ENCODE measurements at places on chromosomes 7 and 10.

- no peak for DNase-seq
Observed at GRCh38 chr7:142654398-142654797, 94.9 kb upstream of the PRSS1 start.

- no peak for DNase-seq
Observed at GRCh38 chr10:118958984-118959925, 70.3 kb upstream of the NANOS1 start.

DNA sequence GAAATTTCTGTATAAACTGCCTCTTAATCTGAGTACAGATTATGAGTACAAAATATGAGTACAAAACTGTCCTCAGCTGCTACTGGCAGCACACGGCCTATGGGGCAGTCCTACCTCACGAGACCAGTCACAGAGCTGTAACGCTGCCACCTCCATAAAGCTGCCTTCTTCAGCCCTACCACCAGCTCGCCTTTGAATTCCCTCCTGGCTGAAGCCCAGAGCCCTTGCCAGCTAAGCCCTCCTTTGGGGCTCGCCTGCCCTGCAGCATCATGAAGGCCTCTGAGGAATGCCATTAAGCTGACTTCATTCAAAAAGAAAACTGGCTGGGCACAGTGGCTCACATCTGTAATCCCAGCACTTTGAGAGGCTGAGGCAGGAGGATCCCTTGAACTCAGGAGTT, 180.0 kb upstream of the SH2B2 start:
- DNase-seq, result no peak

GRCh38 chr7:116354546-116355423, 144.4 kb downstream of the TES start:
- no peak for DNase-seq

- DNase-seq, result no peak
Observed at GRCh38 chr7:140348161-140348849, 50.0 kb downstream of the SLC37A3 start.

DNA sequence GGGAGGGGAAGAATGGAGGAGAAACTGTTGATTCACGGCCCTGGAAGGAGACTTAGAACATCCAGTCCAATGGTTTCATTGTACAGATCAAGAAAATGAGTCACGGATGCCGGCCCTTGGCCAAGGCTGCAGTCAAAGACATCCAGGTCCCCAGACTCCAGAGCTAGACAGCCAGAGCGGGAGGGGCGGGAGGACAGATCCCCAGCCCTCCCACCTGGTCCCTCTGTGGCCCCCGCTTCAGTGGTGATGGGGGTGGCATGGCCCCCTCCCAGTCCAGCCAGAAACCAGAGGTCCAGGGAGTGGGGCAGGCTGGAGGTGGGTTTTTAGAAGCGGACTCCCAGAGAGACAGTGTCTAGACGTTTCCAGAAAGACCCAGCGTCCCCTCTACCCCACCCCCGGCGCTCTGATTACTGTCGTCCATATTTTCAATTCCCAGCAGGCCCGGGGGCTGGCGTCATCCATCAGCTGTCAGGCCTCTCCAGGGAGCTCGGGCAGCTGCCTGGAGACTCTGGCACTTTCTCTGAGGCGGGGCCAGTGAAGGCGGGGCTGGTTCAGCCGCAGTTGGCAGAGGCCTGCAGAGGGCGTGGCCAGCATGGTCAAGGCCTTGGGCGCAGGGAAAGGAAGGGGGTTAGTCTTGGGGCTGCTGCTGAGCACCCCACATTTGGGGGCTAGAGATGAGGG, 8.0 kb upstream of the HSPB1 start:
- no peak for DNase-seq

- DNase-seq, result no peak
Observed at GRCh38 chr7:25989140-25989705, 162.8 kb upstream of the NFE2L3 start.
